NCI-H510A treated with DMSO at 0.1 percent for 48 hours (cell line): ENCODE measurements at places on chromosomes 5 and 9.

GRCh38 chr9:10843151-10843550 is 230.3 kb upstream of the PTPRD start:
- DNase-seq, result no peak

DNA sequence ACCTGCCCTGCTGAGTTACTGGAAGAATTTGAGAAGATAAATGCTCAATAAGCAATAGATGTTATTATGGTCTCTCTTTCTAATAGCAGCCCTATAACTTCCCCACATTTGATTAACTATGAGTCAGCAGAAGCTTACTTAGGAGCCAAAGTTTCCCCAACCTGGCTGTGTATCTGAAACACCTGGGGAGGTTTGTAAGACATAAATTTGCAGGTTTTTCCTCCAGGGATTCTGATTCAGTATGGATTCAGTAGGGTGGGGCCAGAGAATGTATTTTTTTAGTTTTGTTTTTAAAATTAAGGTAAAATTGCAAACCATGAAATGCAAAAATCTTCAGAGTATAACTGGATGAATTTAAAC is 44.9 kb upstream of the GNPDA1 start:
- no peak for DNase-seq

- DNase-seq, result no peak
These were observed 55.8 kb upstream of the CDH6 start for GRCh38 chr5:31137676-31138075.

- no peak for DNase-seq
These were observed 3.0 kb downstream of the ATOX1 start for GRCh38 chr5:151755383-151755782.

DNA sequence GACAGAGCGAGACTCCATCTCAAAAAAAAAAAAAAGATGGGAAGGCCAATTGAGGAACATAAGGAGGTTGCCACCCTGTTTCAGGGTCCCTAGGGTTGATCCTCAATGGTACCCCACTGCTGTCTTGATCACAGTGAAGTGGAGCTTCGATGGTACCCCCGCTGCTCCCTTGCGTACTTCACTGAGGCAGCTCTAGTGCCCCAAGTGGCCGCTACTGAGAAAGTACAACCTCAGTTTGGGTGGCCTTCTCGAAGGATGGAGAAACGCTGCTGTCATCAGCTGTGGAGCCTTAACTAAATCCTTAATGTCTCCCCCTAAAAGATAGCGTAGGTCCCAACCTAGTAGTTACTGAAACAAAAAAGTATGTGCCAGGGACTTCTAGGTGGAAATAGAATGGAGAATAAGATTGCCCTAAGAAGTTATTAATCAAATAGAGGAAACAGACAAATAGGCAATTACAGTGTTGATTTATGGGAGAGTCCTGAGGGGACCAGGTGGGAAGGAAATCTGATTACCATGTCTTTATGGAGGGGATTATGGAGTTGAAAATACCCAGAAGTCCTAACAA is 6.3 kb downstream of the TESK1 start:
- DNase-seq, result peak; percentile 8

- peak; percentile 29 for DNase-seq
These were observed 59.7 kb downstream of the GNA14 start for GRCh38 chr9:77588271-77588937.

DNA sequence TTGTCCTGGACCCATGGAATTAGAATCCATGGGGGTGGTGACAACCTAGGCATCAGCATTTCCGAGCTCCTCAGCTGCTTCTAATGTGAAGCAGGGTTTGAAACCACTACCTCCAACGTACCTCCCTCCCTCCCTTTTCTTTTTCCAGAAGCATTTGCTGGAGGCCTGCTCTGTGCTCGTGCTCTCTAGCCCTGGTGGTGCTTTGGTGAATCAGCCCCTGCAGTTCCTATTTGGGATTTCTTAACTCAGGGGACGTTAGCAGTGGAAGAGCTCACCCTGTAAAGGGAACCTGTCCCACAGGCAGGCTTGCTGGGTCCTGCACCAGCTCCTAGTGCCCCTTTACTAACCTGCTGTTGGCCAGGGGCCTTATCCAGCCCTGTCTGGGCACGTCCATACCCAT is 55.0 kb downstream of the NSG2 start:
- DNase-seq, result no peak

GRCh38 chr5:23014825-23015224 is 161.7 kb upstream of the CDH12 start:
- DNase-seq, result no peak

DNA sequence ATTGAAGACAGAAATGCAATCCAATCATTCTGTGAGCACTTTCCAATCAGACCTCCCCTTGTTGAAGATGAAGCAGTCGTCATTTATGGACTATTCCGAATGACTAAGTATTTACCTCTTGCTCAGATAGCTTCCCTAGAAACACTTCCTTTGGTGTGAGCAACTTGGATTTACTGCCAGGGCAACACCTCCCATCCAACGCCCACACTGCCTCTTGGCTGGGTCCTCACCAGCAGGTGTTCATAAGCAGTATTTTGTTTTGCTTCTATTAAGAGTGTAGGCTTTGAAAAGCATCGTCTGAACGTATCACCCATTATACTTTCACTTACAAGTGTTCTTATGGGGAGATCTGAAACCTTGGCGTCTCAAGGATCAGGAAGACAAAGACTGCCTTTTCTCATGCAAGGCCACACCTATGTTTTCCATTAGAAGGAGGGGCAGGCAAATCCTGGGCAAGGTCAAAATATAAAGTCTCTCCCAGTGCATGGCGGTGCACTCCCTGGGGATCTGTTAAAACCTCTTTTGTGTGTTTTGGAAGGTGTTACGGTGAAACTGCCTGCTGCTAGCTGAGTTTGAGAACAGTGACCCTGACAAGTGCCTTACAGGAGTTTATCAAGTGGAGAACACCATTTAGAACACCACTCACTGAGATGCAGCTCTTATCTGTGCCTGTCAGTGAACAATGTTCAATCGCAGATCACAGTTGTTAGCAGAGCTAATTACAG is 10.6 kb upstream of the MARCHF3 start:
- peak; percentile 28 for DNase-seq

DNA sequence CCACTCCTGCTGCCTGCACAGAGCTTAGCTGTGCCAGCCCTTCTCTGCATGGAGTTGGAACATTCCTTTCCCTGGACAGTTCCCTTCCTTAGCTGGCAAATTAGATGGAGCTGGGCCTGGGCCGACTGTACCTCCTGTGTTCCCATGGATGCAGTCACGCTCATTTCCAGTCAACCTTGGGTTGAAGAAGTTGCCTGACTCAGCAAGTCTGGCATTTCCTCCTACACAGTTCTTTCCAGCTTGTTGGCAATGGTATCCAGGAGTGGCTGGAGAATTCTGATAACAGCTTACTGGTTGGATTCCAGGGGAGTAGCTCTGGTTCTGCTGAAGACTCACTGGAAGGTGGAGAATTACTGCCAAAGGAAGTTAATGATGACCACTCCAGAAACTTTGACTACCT is 9.2 kb upstream of the TAF1L start:
- DNase-seq, result no peak

- no peak for DNase-seq
These were observed 82.1 kb upstream of the RUSC2 start for GRCh38 chr9:35407846-35408245.

DNA sequence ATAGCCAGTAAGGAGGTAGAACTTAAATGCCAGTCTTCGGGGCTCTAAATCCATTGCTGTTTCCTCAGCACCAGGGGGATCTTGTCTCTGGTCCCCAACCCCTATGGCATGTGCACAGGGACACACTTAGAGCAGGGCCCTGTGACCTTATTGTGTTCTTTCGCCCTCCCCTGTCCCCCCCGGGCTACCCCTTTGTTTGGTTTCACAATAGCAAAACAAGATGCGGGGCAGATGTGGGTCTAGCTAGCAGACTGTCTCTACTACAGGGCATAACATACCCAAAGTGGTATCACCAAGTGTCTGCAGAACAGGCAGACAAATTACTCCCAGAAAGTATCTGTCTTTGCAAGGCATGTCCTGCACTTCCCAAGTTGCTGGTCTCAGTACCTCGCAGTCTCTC is 2.1 kb downstream of the FBLL1 start:
- DNase-seq, result no peak

GRCh38 chr9:97237311-97237786 is 70.1 kb upstream of the CCDC180 start:
- DNase-seq, result no peak

GRCh38 chr5:82534986-82535385 is 256.8 kb upstream of the RPS23 start:
- DNase-seq, result no peak

- DNase-seq, result no peak
These were observed 22.5 kb downstream of the DYNC2I2 start for GRCh38 chr9:128634111-128634510.

DNA sequence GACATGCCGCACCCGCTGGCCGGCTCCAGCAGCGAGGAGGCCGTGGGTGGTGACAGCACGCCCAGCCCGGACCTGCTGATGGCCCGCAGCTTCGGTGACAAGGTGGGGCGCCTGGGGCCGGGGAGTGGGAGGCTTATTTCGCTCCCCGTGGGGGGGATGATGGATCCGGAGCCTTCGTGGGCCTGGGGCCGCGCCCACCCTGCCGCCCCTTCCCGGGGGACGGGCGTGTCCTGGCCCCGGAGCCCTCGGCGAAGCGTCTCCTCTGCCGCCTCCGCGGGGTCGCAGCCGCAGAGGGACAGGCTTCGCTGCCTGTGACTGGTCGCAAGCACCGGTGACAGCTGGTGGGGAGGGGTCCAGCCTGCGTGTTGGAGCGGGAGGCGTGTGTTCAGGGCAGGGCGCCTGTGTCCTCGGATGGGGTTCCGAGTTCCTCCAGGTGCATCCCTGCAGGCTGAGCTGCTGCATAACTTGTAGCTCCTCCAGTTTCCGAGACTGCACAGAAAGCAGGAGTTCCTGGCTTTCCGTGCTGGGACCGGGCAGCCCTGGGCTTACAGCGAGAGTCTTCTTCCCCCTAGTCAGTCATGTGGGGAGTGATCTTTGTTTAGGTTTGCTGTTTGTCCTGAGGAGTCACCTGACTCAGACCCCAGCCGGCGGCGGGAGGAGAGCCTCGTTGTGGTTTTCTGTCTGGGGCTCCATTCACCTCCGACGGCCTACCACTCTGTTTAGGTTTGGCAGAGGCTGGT is 666 bp downstream of the SNX30 start:
- DNase-seq, result peak; percentile 49

GRCh38 chr5:21784487-21784886 is 1068.7 kb downstream of the CDH12 start:
- no peak for DNase-seq

GRCh38 chr9:93007529-93008058 is 50.9 kb upstream of the SUSD3 start:
- no peak for DNase-seq

GRCh38 chr5:40381676-40382363 is 297.9 kb upstream of the PTGER4 start:
- DNase-seq, result no peak

- DNase-seq, result no peak
These were observed 195.6 kb downstream of the DEPDC1B start for GRCh38 chr5:60504342-60504741.

GRCh38 chr9:21715408-21715807 is 87.0 kb upstream of the MTAP start:
- DNase-seq, result no peak

DNA sequence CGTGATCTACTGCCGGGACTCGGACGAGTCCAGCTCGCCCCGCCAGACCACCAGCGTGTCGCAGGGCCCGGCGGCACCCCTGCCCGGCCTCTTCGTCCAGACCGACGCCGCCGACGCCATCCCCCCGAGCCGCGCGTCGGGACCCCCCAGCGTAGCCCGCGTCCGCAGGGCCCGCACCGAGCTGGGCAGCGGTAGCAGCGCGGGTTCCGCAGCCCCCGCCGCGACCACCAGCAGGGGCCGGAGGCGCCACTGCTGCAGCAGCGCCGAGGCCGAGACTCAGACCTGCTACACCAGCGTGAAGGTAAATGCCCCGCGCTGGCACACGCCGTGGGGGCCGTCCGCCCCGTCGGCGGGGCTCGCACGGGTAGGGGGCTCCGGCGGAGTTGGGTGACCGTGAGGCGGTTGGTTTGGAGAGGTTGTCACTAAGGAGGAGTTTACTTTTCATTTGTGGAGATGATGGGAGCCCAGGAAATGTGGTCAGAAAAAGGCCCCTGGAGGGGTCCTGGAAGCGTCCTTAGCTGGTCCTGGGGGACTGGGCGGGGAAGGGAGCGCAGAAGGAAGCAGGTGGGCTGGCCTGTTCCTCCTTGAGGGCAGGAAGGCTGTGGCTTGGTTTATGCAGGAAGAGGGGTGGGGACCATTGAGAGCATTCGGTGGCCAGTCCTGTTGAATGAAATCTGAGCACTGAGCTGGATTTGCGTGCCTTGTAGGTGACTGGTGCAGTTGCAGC is 647 bp downstream of the PDE8B start:
- DNase-seq, result peak; percentile 3

GRCh38 chr5:1201327-1202025 is at the start of gene SLC6A19:
SLC6A19 (plus strand) TSS chr5:1201595; CDS start chr5:1201651, 56 bp downstream.
- no peak for DNase-seq

DNA sequence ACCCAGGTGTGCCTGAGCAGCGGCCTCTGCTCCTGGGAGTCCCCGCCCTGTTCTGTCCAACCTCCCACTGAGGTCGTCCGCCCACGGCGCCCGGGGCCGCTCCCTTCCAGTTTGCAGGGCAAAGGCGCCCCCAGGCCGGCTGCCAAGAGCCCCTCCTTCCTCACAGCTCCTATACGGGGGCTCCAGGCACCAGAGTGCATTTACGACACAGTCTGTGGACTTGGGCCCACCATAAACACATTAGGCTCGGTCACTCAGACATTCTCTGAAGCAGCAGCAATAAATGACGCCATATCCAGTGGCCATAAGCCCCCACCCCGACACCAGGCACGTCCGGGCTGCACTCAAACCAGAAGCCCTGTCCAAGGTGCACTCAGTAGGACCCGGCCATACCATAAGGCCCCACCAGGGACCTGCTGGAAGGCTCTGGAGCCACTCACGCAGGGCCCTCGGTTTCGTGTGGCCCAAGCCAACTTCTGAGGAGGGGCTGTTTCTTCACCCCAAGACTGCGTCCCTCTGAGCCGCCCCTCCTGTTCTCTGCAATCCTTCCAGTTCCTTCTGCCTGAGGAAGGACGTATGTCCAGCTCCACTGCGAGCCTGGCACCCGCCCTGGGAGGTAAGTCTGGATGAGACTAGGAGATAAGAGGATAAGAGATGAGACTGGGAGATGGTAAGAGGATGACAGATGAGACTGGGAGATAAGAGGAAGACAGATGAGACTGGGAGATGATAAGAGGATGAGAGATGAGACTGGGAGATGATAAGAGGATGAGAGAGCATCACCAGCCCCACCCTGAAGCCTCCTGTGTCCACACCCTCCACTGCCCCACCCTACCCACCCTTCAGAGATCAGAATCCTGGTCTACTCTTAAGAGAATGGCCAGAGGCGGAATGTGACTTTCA is 26.7 kb downstream of the SLC6A18 start:
- DNase-seq, result no peak

DNA sequence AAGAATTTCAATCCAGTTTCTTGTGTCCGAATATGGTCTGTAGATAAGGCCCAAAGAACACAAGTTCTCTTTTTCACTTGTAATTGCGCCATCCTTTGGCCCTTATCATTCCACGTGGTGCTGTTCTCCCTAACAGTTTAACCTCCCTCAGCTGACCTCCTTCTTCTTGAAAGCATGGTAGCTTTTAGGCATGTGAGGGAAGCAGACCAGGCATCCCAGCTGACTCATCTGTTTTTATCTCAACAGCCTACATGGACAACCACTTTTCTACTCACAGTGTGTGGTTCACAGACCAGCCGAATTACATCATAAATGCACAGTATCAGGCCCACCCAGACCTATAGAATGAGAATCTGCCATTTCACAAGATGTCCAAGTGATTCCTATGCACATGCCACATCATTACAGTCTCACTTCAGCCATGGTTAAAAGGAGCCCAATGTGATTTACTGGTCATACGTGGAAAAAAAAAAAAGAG is 26.9 kb upstream of the PLIN2 start:
- DNase-seq, result no peak

- DNase-seq, result no peak
These were observed 349.0 kb downstream of the BRINP1 start for GRCh38 chr9:119020284-119020683.
